ENCODE measurements at places on chromosomes 13 and 19.

- no peak for DNase-seq
Measured at GRCh38 chr13:50410921-50411746, 395.9 kb downstream of the KCNRG start.

DNA sequence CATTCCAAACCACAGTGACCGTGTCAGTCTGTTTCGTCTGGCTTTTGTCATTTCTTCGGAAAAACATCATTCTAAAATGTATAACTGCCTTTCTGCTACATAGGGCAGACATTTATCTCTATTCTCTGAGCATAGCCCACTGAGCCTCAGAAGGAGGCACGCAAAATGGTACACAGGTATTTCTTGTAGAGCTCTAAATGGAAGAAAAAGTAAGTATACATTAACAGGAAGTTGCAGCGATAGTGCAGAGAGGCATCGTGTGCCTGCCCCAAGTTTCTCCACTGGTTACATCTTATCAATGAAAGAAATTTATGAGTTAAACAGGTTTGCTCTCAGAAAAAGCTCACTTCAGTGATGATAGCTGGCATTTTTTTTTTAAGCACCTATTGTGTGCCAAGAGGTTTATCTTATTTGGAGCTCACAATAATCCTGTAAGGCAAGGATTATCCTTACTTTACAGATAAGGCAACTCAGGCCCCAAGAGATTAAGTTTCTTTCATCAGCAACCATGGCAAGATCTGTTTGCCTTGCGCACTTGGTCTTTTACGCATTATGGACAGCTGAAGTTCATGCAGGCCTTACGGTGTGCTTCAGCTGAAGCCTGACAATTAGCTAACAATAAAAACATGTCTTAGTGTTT, 1.2 kb upstream of the RCBTB2 start:
- no peak for DNase-seq

GRCh38 chr13:74324338-74324737, 190.1 kb upstream of the KLF12 start:
- DNase-seq, result no peak

DNA sequence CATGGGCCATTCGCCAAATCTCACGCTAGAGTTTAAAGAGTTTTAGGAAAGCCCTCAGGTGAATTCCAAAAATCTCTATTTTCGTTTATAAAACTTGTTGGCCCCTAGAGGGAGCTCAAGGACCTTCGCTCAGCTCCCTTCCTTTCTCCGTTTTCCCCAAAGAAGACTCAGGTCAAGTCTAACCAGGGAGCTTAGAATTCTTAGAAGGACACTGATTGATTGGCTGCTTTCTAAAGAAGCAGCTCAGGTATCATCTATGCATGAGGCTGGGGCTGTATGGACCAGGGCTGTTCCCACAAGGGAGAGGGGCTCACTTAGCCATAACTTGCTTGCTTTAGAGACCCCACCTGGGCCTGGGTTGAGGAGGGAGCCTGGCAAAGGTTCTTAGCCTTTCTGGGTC, 20.5 kb downstream of the DZIP1 start:
- DNase-seq, result peak; percentile 45

DNA sequence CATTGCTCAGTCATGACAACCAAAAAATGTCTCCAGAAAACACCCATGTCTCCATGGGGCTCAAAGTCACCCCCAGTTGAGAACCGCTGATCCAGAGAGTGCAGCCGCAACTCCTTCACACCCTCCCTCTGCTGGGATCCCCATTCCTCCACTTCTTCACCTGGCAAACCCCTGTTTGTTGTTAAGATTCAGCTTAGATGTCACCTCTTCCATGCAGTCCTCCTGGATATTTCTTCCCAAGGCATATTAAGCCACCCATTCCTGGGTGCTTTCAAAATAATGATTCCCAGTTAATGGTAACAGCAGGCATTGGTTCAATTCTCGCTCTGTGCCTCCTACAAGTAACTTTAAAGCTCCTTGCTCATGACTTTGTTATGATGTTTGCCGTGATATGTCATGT, 4.0 kb downstream of the OR10H1 start:
- no peak for DNase-seq

GRCh38 chr13:49584771-49585182, 581 bp downstream of the RCBTB1 start:
- DNase-seq, result no peak

GRCh38 chr19:28691683-28692082, 521.3 kb downstream of the UQCRFS1 start:
- DNase-seq, result no peak

- no peak for DNase-seq
Measured at GRCh38 chr13:113906571-113906970, 42.7 kb upstream of the GAS6 start.

- DNase-seq, result no peak
Measured at GRCh38 chr19:35901055-35901644, 810 bp upstream of the NFKBID start.

DNA sequence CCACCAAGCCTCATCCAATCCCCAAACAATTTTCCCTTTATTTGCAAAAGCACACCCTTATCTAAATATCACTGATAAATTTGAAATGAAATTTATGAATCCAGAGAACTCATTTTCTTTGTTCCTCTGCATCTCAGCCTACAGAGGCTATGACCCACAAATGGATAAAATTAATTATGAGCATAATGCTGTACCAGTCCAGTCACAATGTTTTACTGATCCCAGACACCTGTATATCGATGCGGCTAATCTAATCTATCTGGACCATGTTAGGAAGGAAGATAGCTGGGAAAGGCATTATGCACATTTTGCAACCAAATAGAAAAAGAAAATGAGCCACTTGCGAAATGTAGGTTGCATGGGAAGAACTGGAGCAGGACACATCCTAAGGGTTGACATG, 150.0 kb downstream of the FGF14 start:
- no peak for DNase-seq

DNA sequence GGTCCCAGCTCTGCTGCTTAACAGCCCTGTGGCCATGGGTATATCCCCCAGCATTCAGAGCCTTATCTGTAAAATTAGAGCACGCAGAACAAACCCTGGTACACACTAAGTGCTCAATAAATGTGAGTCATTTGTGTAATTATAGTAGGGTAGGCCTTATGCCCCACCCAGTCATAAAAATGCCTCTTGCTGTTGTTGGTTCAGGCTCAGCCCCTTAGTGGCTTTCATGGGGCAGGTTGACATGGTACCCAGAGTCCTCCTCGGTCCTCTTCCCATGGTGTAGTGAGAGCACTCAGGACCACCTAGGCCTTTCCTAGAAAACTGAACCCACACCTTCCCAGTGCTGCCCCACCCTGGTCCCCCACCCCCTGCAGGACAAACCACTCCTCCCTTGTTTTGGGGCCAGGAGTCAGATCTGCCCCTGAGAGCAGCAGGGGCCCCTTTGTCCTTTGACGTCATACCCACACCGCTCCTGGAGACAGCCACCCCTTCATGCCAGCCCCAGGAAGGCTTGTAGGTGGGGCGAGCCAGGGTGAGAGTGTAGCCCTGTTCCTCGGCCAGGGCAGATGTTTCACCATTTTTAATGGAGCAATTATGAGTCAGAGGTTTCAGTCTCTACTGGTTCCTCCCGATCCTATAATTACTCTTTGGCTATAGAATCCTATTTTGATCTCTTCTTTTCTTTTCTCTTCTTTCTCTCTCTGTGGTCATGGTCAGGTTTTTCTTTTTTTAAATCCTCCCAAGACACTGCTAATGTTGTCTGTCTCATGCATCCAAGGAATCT, 36.8 kb downstream of the ACTN4 start:
- DNase-seq, result no peak

GRCh38 chr19:2223959-2224358, 12.2 kb downstream of the PLEKHJ1 start:
- DNase-seq, result no peak

GRCh38 chr13:29081036-29081435, 260.9 kb downstream of the MTUS2 start:
- DNase-seq, result peak; percentile 42

DNA sequence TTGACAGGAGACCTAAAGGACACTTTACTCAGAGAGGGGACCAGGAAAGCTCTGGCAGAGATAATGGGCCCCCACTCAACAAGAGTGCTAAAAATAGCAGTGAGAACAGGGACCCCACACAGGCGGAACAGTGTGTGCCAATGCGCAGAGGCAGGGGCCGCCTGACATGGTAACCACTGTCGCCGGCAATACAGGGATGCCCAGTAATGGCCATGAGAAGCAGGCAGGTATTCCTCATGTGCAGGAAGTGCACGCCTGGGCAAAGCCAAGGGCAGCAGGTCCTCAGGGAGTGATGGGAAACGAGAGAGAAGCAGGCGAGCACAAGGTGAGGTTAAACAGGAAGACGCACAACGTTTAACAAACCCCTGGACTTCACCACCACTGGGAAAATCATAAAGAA, 757.1 kb downstream of the LIG4 start:
- DNase-seq, result no peak

DNA sequence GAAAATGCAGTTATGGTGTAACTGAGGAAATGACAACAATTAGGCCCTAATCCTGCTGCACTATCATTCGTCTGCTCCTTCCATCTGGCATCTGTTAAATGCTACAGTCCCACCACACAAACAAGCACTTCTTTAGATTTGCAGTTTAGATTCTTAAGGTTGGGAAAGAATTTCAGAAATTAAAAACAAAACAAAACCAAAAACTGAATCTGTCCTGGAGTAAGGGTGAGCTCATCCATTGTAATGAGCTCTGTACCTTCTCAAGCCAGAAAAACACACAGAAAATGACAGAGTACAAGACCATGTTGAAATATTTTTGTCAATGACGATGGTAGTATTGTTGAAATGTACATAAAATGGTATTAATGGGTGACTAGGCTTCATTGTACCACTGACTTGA, 28.3 kb downstream of the SMAD9 start:
- no peak for DNase-seq

DNA sequence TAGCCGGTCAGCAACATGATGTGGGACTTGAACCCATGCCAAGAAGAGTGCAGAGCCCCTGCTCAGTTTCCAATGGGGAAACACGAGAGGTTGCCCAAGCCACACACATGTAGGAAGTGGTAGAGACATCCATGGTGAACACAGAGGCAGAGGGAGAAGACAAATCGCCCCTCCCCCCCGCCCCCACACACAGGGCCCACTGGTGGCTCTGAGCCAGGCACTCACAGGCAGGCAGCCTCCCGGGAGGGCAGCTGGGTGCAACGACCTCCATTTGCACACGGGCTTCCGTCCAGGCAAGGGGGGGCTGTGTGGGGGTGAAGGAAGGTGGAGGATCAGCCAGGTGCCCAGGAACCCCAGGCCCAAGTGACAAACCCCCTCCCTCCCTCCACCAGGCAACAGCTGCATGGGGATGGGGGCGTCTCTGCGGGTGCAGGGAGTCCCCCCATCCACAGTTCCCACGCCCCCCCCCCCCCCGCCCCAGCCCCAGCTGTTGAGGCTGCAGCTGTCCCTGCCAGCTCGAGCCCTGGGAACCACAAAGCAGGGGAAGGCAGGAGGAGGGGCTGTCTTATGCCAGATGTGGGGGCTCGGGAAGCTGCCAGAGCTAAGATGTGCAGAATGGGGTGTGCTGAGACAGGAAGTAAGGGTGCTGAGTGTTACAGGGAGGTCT, 3.4 kb downstream of the NOTCH3 start:
- no peak for DNase-seq

- DNase-seq, result no peak
Measured at GRCh38 chr13:52703482-52703881, 36.1 kb downstream of the CNMD start.

DNA sequence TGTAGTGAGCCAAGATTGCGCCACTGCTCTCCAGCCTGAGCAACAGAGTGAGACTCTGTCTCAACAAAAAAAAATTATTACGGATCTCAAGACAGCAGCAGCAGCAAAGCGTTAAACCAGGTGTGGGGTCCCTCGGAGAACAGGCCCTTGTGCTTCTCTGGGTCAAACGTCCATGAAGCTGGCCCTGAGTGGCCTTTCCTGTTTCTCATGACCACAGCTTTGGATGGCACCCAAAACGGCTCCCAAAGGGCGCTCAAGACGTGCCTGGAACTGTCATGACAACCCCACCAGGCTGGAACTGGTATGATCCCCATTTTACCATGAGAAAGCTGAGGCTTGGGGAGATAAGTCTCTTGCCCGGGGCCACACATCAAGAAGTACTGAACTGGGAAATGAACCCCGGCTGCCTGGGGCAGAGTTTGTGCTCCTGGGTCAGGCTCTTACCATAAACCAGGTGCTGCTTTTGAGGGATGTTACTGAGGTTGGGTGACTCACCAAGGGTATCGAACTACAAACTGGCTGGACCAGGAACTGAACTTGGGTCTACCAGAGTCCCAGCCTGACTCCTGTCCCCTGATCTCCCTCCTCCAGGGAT, 11.6 kb upstream of the SAMD1 start:
- DNase-seq, result no peak

DNA sequence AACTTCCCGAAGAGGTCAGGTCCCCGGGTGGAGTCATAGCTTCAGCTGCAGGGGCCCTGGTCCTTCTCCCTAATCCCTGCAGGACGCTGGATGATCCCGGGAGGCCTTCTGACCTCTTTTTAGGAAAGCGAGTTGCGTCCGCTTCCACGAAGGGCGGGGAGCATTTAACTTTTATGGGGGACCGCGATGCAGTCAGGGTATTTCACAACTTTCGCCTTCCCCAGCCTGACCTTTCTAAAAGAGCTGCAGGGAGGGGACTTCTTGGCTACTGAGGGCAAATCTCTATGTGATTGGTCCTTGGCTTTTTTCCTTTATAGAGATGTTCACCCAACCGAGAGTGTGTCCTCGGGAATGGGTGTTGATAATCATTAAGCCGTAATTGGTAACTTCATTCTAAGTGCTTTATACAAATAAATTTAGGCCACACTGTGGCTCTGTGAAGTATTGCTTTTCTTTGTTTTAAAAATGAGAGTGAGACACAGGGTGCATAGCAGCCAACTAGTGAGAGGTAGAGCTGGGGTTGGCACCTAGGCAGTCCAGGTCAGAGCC, 778 bp downstream of the ZNF230 start:
- DNase-seq, result peak; percentile 40

DNA sequence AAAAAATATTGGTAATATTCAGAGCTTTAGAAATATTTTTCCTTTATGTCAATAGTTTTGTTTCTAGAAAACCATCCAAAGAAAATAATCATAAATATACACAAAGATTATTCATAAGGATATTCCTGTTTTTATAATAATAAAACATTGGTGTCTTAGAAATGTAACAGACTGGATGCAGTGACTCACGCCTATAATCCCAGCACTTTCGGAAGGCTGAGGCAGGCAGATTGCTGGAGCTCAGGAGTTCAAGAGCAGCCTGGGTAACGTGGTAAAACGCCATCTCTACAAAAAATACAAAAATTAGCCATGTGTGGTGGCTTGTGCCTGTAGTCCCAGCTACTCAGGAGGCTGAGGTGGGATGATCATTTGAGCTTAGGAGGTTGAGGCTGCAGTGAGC, 106.8 kb downstream of the DHRS12 start:
- no peak for DNase-seq

- DNase-seq, result no peak
Measured at GRCh38 chr13:85772367-85772766, 26.9 kb downstream of the SLITRK6 start.

GRCh38 chr13:37641391-37641790, 42.8 kb upstream of the POSTN start:
- DNase-seq, result no peak

GRCh38 chr19:5305163-5305562, 35.4 kb downstream of the PTPRS start:
- no peak for DNase-seq

Measured in GM13976 (cell line).